ENCODE measurements at places on chromosomes 7 and 10.

GRCh38 chr10:71975871-71976725, 11.9 kb downstream of the CHST3 start:
- peak; percentile 66 for DNase-seq

- no peak for DNase-seq
Observed at GRCh38 chr7:97512441-97513207, 219.3 kb upstream of the TAC1 start.

DNA sequence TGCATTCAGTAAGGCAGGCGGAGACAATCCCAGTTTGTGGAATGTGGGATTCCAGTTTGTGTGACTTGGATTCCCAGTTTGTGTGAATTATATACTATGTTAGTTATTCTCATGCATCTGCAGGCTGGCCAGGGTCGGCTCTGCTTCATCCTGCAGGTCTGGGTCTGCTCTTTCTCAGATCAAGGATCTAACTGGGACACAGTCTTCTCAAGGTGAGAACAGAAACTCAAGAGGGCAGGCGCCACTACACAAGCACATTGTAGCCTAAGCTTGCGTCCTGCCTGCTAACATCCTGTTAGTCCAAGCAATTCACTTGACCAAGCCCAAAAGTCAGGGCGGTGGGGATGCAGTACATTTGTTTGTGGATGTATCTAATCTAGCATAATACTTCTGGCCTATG, 131.1 kb downstream of the SNX10 start:
- DNase-seq: no peak

- no peak for DNase-seq
Observed at GRCh38 chr7:75617634-75618234, 121.0 kb downstream of the HIP1 start.

- DNase-seq: no peak
Observed at GRCh38 chr10:90872648-90873020, 860 bp downstream of the RPP30 start.

- no peak for DNase-seq
Observed at GRCh38 chr10:77673515-77674140, 36.0 kb upstream of the KCNMA1 start.

DNA sequence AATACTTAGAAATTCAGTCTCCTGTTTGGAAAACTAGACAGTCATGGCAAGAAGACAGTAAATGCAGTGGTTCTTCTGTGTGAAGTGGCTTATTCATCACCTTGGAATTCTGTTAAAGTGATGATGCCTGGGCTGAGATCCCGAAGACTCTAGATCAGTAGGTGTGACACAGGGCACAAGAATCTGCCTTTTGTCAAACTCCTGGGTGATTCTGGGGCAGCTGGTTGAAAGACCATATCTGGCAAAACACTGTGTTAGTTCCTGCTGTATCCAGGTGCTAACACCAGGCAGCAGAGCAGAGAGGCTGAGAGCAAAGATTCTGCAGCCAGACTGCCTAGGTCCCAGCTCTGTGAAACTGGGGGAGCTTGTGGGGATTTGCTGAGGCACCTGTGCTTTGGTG, 26.5 kb downstream of the MRC1 start:
- DNase-seq: no peak

- peak; percentile 51 for DNase-seq
Observed at GRCh38 chr7:55432939-55433784, 68.0 kb downstream of the LANCL2 start.

DNA sequence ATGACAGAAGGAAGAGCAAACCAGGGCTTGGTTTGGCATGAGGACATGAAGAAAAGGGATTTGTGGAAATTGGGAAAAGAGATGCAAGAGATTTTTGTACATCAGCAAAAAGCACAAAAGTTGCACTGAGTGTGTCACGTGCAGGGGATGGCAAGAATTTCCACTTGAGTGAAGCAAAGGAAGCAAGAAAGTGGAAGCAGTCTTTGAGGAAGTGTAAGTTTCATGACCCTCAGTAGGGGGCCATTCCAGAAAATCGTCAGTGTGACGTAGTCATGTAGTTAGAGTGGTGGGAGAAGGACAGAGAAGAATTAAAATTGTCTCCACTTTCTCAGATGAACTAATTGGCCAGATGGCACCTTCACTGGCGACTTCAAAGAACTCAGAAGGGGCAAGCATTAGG, 123.3 kb upstream of the FZD1 start:
- no peak for DNase-seq

DNA sequence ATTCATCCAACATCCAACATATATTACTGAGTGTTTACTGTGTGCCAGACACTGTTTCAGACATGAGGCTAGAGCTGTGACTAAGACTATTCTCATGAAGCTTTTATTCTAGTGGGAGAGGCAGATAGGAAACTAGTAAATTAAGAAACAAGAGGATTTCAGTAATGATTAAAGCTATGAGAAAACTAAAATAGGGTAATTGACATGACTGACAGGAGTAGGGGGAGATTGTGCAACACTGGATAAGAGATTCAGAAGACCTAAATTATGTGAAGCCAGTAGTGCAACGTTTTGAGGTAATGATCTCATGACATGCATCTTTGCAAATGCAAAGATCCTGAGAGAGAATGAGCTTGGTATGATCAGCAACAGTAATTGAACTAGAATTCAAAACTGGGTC, 48.6 kb upstream of the MKLN1 start:
- DNase-seq: no peak

GRCh38 chr7:100607111-100607510, 4.9 kb downstream of the PCOLCE start:
- DNase-seq: no peak

- no peak for DNase-seq
Observed at GRCh38 chr7:148356303-148356702, 234.3 kb upstream of the C7orf33 start.

DNA sequence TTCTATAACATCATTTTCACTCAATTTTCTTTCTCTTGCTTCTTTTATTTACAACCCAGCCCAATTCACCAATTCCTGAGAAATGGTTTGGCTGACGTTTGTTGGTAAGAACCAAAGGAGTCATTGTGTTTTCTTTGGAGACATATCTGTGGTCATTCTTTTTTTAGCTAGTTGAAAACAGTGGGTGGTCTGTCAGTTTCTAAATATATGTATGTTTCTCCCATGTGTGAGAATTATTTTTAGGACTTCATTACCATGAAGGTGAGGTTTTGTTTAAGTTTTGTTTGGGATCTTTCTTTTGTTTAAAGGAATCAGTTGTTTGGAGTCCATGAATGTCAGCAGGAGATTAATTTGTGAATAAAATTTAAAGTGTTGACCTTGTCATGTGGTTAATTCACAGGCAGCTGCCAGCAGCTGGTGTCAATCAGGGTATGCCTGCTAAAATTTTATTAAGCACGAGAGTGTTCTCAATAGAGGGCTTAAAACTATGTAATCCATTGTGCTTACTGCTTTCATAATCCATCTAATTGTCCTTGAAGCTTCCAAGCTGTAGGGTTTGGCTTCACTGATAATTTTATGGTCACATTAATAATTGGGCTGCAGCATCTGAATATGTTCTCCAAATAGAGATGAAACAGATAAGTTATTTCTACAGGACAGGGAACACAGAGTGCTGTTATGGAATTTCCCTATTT, 38.7 kb downstream of the INSYN2A start:
- no peak for DNase-seq

DNA sequence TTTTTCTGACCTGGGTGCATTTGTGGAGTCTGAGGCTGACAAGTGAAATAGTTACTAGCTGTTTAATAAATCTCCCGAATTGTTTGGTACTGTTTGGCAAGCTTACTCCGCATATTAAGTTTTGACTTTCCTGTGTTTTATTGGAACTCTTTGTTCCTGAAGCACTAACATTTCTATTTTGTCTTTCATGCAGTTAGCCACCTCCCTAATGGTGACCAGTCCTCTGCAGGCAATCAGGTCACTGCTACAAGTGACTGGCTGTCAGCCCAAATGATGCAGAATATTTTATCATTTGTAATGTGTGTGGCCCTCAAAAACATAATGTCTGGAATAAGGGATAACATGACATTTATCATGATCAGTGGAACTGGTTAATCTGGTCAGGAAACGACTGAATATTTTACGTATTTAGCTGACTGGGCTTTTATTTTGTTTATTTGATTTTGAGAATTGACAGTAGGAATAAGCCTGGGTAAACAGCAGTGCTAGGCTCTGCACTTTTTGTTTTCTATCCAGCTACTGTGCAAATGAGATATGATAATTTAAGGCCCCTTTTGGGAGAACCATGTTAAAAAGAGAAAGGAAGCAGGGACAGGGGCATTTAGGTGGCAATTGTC, 82.9 kb downstream of the ST7 start:
- no peak for DNase-seq

DNA sequence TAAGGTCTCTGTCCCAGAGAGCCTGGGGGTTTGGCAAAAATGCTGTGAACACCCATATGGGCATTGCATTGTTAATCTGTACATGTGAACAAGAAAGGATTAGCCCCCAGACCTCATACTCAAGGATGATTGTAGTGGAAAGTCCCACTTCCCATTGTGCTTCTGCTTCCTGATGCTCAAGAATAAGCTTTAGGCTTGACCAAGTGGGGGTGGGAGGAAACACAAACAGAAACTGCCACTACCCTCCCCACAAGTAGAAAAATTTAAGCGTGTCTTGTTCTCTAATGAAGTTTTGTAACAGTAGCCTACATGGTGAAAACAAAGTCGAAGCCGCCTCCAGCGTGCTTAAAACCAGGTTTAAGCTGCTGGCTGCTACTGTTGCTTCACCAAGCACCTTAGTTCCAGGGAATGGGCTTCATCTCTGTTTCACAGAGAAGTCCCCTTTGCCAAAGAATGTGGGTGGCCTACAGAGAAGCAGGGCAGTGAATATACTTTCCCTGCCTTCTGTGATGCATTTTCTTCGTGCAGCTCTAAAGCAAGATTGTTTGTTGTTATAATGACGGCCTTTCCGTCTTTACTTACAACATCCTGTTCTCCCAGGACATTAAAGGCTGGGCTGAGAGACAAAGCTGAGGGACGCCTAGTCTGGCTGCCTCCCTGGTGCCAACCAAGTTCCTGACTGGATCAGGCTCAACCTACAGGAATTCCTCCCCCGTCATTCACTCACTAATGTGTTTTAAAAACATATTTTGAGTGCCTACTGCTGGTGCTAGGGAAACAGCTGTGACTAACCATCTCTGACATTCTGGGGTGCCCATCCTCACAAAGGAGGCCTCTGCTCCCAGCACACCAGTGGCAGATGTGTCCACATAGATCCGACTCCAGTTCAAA, 32.1 kb upstream of the CCSER2 start:
- DNase-seq: no peak

DNA sequence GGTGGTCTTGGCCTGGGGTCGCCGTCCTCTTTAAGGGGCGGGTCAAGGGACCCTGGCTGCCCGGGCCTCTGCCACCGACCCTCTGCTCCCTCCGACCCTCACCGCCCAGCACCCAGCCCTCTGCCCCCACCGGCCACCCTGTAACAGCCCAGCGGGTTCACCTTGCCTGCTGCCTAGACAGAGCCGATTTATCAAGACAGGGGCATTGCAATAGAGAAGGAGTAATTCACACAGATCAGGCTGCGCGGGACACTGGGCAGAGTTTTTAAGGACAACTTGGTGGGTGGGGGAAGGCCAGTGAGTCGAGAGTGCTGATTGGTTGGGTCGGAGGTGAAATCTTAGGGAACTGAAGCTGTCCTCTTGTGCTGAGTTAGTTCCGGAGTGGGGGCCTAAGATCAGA, 779 bp upstream of the ADCK2 start:
- no peak for DNase-seq

- no peak for DNase-seq
Observed at GRCh38 chr10:78247821-78248220, 214.2 kb downstream of the RPS24 start.

GRCh38 chr10:101902032-101902819, 58.6 kb upstream of the KCNIP2 start:
- DNase-seq: no peak

DNA sequence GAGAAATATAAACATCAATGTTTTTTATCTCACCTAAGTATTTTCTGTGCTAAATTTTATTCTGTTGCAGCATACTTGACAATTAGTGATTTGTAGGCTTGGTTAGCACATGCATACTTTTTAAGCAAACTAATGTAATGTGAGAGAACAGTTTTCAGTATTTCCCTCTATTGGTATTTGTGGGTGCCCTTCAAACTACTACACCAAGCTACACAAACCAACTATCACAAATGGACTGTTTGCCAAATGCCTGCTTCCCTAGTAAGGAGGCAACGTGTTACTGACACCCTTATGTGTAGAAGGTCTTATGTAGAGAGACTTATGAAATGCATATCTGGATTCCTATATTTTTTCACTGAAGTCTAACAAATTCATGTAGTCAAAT, 98.4 kb upstream of the FZD1 start:
- no peak for DNase-seq

GRCh38 chr10:91987397-91988037, 63.9 kb downstream of the BTAF1 start:
- DNase-seq: no peak

- DNase-seq: no peak
Observed at GRCh38 chr7:128260069-128260795, 19.2 kb downstream of the LEP start.

DNA sequence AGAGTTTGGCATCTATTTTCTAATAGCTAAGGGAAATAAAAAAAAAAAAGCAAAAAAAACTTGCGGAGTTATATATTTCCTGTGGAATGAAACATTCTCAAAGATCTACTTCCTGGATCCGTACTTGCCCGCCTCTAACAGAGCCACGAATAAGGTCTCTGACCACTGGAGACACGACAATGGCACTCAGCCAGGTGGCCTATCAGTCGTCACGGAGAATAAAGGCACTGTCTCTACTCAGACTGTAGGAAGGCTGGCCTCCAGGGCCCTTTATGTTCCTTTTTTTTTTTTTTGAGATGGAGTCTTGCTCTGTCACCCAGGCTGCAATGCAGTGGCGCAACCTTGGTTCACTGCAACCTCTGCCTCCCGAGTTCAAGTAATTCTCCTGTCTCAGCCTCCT, 58.7 kb downstream of the RGS10 start:
- no peak for DNase-seq

DNA sequence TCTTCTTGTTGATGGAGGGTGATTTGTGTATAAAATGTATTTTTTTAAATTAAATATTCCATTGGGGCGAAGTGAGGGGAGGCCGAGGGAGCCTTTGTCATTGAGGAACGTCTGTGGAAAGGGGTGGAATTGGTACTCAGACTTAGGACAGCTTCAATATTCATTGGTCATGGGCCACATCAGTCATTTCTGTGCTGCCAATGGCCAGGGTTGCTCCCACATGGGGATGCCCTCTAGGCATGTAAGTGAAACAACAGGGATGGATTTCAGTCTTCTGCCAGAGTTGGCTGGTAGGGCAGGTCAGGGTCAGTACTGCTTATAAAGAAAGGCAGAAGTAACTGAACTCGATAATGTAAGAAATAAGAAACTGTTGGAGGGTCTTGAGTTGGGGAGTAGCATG, 47.2 kb downstream of the NEURL1 start:
- DNase-seq: no peak

- peak; percentile 46 for DNase-seq
Observed at GRCh38 chr7:122885583-122886356, 490 bp downstream of the CADPS2 start.

DNA sequence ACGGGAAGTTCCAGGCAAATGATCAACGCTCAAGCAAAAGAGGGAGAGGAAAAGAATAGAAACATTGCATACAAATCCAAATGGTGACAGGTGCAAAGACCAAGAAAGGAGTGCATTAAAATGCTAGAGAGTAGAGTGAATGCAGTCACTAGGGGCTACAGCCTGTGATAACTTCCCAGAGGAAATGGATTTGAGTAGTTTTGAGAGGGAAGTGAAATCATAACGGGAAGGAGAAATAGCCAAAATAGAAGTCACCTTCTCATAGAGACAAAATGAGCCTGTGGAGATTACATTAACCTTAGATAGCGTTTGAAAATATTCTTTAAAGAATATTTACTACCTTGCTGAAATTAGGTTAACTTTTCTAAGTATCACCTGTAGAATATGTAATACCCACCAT, 26.5 kb downstream of the NUP42 start:
- no peak for DNase-seq

GRCh38 chr10:32437334-32437733, 8.6 kb upstream of the CCDC7 start:
- DNase-seq: no peak
